ENCODE measurements at places on chromosomes 16 and 17.

DNA sequence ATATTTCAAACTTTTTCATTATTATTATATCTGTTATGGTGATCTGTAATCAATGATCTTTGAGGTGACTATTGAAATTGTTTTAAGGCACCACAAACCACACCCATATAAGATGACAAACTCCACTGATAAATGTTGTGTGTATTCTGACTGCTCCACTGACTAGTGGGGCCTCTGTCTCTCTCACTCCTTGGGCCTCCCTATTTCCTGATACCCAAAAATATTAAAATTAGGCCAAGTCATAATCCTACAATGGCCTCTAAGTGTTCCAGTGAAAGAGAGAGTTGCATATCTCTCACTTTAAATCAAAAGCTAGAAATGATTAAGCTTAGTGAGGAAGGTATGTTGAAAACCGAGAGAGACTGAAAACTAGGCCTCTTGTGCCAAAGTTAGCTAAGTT lies 23.4 kb downstream of the CYLD start:
- no peak for DNase-seq

GRCh38 chr16:72162105-72162692 lies 9.8 kb downstream of the PMFBP1 start:
- peak; percentile 29 for DNase-seq

DNA sequence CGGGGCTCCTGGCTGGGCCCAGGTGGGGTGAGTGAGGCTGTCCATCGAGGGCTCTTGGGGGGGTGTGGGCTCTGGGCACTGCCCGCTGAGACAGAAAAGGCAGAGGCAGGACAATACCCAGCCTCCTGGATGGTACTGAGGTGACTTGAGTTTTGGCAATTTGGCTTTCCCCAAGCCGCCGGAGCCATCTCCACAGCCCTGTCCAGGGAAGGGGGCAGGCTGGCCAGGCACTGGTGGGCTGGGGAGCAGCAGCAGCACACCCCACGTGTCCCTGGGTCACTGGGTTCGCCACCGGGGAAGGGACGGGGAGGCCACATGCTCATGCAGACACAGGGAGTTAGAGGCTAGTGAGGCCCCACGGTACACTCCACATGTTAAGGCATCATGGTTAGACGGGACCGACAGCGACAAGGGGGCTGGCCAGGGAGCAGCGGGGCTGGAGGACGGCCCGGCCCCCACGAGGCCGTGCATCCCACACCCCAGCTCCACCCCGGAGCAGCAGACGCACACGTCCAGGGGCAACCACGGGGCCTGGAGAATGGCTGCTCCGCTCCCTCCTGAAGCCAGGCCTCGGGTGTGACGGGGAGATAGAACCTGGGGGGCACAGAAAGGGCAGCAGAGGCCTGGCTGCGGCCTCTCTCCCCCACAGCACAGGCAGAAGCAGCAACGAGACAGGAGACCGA lies 3.0 kb downstream of the ARHGDIA start:
- DNase-seq = no peak

GRCh38 chr17:40541060-40541872 lies 24.0 kb downstream of the CCR7 start:
- no peak for DNase-seq

GRCh38 chr16:89658221-89658879 lies 714 bp downstream of the SPATA33 start:
- DNase-seq = peak; percentile 15

DNA sequence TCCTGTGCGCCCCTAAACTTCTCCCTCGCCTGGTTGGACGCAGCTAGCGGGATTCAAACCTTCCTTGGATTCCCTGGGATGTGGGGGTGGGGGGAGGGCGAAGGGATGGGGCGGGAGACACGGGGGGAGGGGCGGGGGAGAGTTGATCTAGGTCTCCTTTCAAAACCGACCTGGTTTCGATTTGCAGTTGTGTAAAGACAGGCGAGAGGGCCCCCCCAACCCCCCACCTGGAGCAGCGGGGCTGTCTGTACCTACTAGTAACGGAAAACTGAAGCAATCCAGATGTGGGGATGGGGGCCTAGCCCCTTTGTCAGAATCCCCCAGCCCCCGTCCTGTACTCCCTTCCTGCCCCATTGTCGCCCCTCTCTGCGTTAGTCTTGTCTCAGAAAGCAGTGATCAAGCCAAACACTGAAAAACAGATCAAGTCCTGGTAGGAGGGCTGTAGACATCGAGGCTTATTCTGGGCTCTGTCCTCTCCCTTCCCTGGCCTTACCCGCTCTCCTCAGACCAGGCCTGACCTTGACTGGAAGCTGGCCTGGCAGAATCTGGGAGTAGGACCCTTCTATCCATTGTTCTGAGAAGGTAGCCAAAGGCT lies 902 bp downstream of the DLX4 start:
- no peak for DNase-seq

GRCh38 chr17:42585353-42585752 lies 7.8 kb upstream of the PSMC3IP start:
- DNase-seq = peak; percentile 24

DNA sequence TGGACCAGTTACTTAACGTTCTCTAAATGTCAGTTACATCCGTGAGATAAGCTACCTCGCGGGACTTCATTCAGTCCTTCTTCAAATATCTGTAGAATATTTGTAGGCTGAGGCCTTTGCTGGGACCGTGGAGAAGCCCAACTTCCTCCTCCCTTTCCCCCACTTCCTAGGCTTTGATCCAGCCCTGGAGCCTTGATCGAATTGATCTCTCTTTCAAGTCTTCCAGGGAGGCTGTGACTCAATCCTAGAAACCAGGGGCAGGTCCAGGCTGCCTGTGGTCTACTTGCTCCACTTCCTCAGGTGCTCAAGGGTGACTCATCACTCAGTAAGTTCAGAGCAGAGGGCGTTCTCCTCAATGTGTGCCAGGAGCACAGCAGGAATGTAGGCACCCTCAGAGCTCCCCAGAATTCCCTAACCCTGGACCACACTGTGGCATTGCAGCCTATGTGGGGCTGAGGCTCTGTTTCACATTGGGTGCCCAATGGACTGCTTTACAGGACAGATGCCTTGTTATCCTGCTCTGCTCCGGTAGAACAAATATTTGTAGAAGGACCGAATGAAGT lies 11.2 kb upstream of the CEP20 start:
- DNase-seq = peak; percentile 80
